Activated CD4-positive, alpha-beta memory T cell treated with anti-CD3 and anti-CD28 coated beads, Interleukin-2, amount 10 ng/mL, durations not matched to agents 7 days and 5 days (primary cell): ENCODE measurements at places on chromosomes 12 and 14.

DNA sequence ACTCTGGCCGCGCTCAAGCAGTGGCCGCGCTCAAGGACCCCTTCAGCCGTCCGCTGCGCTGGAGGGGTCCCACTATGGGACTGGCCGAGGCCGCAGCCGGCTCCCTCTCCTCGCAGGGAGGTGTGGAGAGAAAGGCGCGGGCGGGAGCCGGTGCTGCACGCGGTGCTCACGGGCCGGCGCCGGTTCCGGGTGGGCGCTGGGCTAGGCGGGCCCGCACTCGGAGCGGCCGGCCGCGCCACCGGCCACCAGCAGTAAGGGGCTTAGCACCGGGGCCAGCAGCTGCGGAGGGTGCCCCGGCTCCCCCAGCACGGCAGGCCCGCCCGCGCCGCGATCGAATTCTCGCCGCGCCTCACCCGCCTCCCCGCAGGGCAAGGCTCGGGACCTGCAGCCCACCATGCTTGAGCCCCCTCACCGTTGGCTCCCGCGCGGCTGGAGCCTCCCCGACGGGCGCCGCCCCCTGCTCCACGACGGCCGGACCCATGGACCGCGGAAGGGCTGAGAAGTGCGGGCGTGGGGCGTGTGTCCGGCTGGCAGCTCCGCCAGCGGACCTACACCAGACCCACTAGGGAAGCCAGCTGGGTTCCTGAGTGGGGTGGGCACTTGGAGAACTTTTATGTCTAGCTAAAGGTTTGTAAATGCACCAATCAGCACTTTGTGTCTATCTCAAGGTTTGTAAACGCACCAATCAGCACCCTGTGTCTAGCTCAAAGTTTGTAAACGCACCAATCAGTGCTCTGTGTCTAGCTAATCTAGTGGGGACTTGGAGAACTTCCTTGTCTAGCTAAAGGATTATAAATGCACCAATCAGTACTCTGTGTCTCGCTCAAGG is 49.5 kb downstream of the KLHL28 start:
- H3K27me3 ChIP-seq: peaks cover 24% of the 10 kb centered on the region
- DNase-seq: no peak
- no peak overlapping the region for H3K4me3 ChIP-seq
- peaks cover 3% of the 10 kb centered on the region for H3K36me3 ChIP-seq
- H3K27ac ChIP-seq: no peak overlapping the region

DNA sequence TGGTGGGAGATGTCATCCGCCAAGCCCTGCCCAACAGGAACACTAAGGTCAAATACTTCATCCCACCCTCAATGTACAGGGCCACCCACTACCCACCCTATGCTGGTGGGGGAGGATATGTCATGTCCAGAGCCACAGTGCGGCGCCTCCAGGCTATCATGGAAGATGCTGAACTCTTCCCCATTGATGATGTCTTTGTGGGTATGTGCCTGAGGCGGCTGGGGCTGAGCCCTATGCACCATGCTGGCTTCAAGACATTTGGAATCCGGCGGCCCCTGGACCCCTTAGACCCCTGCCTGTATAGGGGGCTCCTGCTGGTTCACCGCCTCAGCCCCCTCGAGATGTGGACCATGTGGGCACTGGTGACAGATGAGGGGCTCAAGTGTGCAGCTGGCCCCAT is 3.5 kb downstream of the B3GNT4 start:
- H3K4me3 ChIP-seq: no peak overlapping the region
- DNase-seq: no peak
- H3K27ac ChIP-seq: no peak overlapping the region
- peaks cover 24% of the 10 kb centered on the region for H3K36me3 ChIP-seq
- peaks cover 23% of the 10 kb centered on the region for H3K27me3 ChIP-seq

- DNase-seq: no peak
- H3K4me1 ChIP-seq: peaks cover 11% of the 10 kb centered on the region
- H3K4me3 ChIP-seq: no peak overlapping the region
- peaks cover 37% of the 10 kb centered on the region for H3K36me3 ChIP-seq
Observed at GRCh38 chr12:66149702-66150398, 19.3 kb upstream of the LLPH start.

GRCh38 chr14:93033983-93034670 is 81.6 kb downstream of the ITPK1 start:
- no peaks in the 10 kb centered on the region for H3K36me3 ChIP-seq
- H3K27ac ChIP-seq: peak overlapping the region; percentile 49
- DNase-seq: peak; percentile 39

DNA sequence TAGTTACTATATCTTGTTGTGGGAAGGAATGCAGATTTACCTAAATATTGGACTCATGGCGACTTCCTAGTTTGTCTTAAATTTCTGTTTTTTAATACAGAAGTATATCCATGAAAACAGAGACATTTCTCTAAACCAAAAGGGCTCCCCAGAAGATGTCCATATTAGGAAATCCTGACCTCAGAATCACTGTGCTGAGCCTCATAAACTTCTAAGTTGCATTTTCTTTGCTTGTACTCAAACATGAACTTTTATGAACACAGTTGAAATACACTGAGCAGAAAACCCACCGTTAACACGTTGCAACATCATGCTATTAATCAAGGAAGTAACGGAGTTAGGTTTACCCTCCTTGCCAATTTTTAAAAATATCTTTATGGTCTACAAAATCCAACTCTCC is 42.9 kb upstream of the NR2C1 start:
- no peaks in the 10 kb centered on the region for H3K36me3 ChIP-seq
- peak overlapping the region; percentile 56 for H3K27ac ChIP-seq
- H3K27me3 ChIP-seq: no peaks in the 10 kb centered on the region
- DNase-seq: no peak

GRCh38 chr12:74401966-74402365 is 135.7 kb upstream of the ATXN7L3B start:
- no peaks in the 10 kb centered on the region for H3K27me3 ChIP-seq
- H3K27ac ChIP-seq: no peak overlapping the region
- no peak for DNase-seq
- H3K36me3 ChIP-seq: no peaks in the 10 kb centered on the region
- no peak overlapping the region for H3K4me3 ChIP-seq

- H3K4me1 ChIP-seq: peaks cover 19% of the 10 kb centered on the region
- H3K27me3 ChIP-seq: no peaks in the 10 kb centered on the region
- DNase-seq: no peak
- H3K36me3 ChIP-seq: peaks cover 37% of the 10 kb centered on the region
- H3K4me3 ChIP-seq: no peak overlapping the region
Observed at GRCh38 chr14:45199230-45199629, 53.8 kb downstream of the MIS18BP1 start.

- no peak for DNase-seq
- peaks cover 2% of the 10 kb centered on the region for H3K27me3 ChIP-seq
- H3K4me3 ChIP-seq: no peak overlapping the region
- no peak overlapping the region for H3K27ac ChIP-seq
- peaks cover 24% of the 10 kb centered on the region for H3K4me1 ChIP-seq
- no peaks in the 10 kb centered on the region for H3K36me3 ChIP-seq
Observed at GRCh38 chr12:132428936-132429601, 60.9 kb upstream of the FBRSL1 start.

DNA sequence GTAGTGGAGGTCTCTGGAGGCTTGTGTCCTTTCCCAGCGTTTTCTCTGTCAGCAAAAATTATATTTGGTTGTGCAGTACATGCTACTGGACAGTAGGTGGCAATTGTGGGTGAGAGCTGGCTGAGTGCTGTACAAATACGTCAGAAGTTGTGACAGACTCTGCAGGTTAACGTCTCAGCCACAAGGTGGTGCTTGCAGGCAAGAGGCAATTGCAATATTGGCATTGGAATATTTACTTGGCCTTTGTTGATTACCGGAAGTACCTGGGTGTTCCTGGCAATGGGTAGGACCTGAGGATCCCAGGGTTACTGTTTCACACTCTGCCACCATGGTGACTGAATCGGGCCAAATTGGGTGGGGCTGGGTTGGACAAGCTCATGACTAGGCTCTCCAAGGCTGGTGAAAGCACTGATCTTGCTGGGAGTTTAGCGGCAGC is 333.9 kb upstream of the LMO3 start:
- H3K4me3 ChIP-seq: no peak overlapping the region
- no peak for DNase-seq
- H3K27me3 ChIP-seq: no peaks in the 10 kb centered on the region
- H3K36me3 ChIP-seq: no peaks in the 10 kb centered on the region
- no peaks in the 10 kb centered on the region for H3K4me1 ChIP-seq

- H3K27ac ChIP-seq: no peak overlapping the region
- DNase-seq: no peak
- H3K4me3 ChIP-seq: no peak overlapping the region
- no peaks in the 10 kb centered on the region for H3K27me3 ChIP-seq
- H3K4me1 ChIP-seq: no peaks in the 10 kb centered on the region
Observed at GRCh38 chr12:58458102-58458501, 462.2 kb downstream of the LRIG3 start.

DNA sequence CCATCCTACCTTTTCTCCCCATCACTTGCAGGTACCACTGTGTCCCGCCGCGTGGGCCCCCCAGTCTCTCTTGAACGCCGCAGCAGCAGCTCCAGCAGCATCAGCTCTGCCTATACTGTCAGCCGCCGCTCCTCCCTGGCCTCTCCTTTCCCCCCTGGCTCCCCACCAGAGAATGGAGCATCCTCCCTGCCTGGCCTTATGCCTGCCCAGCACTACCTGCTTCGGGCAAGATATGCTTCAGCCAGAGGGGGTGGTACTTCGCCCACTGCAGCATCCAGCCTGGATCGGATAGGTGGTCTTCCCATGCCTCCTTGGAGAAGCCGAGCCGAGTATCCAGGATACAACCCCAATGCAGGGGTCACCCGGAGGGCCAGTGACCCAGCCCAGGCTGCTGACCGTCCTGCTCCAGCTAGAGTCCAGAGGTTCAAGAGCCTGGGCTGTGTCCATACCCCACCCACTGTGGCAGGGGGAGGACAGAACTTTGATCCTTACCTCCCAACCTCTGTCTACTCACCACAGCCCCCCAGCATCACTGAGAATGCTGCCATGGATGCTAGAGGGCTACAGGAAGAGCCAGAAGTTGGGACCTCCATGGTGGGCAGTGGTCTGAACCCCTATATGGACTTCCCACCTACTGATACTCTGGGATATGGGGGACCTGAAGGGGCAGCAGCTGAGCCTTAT is 9.2 kb downstream of the ARHGAP9 start:
- peaks cover 56% of the 10 kb centered on the region for H3K36me3 ChIP-seq
- peaks cover 22% of the 10 kb centered on the region for H3K4me1 ChIP-seq
- no peaks in the 10 kb centered on the region for H3K27me3 ChIP-seq
- H3K27ac ChIP-seq: no peak overlapping the region
- H3K4me3 ChIP-seq: no peak overlapping the region
- no peak for DNase-seq

GRCh38 chr12:83408851-83409250 is 722.1 kb downstream of the TMTC2 start:
- DNase-seq: no peak
- no peaks in the 10 kb centered on the region for H3K27me3 ChIP-seq
- no peaks in the 10 kb centered on the region for H3K4me1 ChIP-seq
- no peak overlapping the region for H3K4me3 ChIP-seq

DNA sequence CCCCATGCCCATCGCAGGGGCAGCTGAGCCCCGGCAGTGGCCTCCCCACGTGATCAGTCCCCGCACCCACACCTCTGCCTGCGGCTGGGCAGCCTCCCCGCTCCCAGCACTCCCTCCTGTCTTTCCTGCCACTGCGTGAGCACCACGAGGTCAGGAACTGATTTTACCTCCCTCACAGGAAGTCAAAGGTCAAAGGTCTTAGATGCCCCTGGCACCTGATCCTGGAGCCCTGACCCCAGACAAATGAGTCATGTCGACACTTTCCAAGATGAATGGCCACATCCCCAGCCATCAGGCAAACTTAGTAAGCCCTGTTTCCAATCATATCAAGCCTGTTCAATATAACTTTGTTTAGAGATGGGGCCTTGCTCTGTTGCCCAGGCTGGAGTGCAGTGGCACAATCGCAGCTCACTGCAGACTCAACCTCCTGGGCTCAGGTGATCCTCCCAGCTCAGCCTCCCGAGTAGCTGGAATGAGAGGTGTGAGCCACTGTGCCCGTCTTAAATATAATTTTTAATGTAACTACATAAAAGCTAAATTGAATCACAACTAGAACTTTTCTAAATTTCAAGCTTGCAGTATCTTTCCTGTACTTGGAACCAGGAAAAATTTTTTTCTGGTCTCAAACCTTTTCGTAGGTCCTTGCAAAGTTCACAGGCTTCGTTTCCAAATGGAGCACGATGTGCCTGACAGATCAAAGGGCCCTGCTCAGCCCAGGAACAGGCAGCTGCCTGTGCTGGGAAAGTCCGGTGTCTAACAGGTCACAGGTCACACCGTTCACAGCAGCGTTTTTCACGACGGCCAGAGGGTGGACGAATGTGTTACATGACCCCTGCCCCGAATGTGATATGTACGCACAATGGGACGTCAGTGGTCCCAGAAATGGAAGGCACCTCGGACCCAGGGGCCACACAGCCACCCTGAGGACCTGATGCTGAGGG is 1.9 kb downstream of the LRCOL1 start:
- no peak for DNase-seq
- no peaks in the 10 kb centered on the region for H3K36me3 ChIP-seq
- H3K27ac ChIP-seq: no peak overlapping the region
- peaks cover 43% of the 10 kb centered on the region for H3K27me3 ChIP-seq
- H3K4me3 ChIP-seq: no peak overlapping the region

DNA sequence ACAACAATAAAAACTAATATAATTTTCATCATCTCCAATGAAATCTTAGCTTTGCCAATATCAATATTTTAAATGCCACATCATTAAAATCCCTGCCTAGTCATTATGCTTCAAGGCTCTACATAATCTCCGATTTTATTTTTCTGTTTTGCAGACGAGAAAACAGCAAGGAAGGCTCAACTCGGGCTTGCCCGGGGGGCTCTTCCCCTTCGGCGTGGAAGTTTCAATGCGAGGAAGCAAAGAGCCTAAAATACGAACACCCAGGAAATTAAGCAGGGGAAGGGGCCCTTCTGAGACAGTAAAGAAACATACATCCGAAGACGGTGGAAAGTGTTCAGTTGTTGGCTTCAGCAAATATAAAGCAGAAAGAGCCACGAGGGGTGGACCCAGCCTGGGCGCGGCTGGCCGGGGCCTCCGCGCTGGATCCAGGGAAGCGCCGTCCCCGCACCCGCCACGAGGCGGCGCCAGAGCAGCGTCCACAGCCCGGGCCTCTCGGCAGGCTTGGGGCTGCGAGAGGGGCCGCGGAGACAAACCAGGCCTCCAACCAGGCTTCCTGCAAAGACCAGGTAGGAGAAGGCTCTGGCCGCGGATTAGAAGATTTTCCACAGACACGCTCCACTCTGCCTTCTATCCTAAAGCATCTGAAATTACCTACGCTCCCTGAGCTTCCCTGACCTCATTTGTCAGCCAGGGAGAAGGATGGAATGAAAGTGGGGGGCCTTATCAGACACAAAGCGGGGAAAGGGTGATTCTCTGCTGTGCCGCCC is 77.2 kb downstream of the SERPINA3 start:
- H3K4me1 ChIP-seq: no peaks in the 10 kb centered on the region
- peak; percentile 53 for DNase-seq
- H3K4me3 ChIP-seq: no peak overlapping the region

GRCh38 chr12:122135437-122136031 is 38.5 kb downstream of the IL31 start:
- no peak for DNase-seq
- H3K27ac ChIP-seq: no peak overlapping the region
- H3K36me3 ChIP-seq: peaks cover 17% of the 10 kb centered on the region
- H3K4me3 ChIP-seq: no peak overlapping the region

- no peak overlapping the region for H3K4me3 ChIP-seq
- DNase-seq: no peak
- H3K27me3 ChIP-seq: no peaks in the 10 kb centered on the region
- H3K27ac ChIP-seq: no peak overlapping the region
- no peaks in the 10 kb centered on the region for H3K36me3 ChIP-seq
- H3K4me1 ChIP-seq: no peaks in the 10 kb centered on the region
Observed at GRCh38 chr14:35375558-35376025, 29.0 kb downstream of the NFKBIA start.

- H3K4me1 ChIP-seq: no peaks in the 10 kb centered on the region
- DNase-seq: no peak
- no peak overlapping the region for H3K4me3 ChIP-seq
- H3K27me3 ChIP-seq: no peaks in the 10 kb centered on the region
- no peak overlapping the region for H3K27ac ChIP-seq
- no peaks in the 10 kb centered on the region for H3K36me3 ChIP-seq
Observed at GRCh38 chr12:108210001-108210400, 80.9 kb downstream of the WSCD2 start.
